ENCODE measurements at places on chromosomes 13 and 19.

DNA sequence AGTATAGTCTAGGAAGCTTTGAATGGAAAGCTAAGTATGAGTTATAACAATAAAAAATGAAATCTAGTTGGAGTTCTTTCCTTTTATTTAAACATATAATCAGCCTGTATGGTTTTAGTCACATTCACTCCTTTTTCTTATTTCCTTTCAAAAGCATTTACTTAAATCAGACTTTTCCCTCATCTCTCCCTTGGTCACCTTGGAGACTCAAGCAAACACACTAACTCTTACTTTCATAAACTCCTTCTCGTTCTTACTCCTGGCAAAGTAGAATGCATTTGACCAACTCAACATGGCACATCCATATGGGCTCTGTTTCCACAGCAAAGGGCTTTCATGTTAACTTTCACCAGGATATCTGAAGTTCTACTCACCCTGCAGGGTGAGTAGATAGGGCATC lies 400.0 kb downstream of the LMO7 start:
- no peak for DNase-seq

GRCh38 chr13:22828081-22828480 lies 352.7 kb upstream of the SGCG start:
- DNase-seq, result no peak

- no peak for DNase-seq
These were observed 1.0 kb downstream of the GRIK5 start for GRCh38 chr19:42068756-42069571.

DNA sequence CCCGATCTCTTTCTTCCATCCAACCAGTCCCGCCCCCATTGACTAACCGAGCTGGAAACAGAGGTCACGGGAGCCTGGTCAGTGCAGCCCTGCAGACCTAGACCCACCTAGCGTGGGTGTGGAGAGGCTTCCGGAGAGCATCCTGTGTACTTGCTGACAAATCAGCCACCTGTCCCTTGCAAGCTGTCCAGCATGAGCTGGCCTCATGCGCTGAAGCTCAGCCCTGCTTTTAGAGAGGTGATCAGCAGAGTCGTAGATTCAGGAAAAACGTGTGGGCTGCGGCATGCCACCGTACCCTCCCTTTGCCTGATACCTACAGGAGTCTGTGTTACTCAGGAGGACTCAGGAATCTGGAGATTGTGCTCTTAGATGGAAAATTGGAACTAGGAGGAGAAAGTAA lies 80.3 kb upstream of the UQCRFS1 start:
- DNase-seq, result no peak

DNA sequence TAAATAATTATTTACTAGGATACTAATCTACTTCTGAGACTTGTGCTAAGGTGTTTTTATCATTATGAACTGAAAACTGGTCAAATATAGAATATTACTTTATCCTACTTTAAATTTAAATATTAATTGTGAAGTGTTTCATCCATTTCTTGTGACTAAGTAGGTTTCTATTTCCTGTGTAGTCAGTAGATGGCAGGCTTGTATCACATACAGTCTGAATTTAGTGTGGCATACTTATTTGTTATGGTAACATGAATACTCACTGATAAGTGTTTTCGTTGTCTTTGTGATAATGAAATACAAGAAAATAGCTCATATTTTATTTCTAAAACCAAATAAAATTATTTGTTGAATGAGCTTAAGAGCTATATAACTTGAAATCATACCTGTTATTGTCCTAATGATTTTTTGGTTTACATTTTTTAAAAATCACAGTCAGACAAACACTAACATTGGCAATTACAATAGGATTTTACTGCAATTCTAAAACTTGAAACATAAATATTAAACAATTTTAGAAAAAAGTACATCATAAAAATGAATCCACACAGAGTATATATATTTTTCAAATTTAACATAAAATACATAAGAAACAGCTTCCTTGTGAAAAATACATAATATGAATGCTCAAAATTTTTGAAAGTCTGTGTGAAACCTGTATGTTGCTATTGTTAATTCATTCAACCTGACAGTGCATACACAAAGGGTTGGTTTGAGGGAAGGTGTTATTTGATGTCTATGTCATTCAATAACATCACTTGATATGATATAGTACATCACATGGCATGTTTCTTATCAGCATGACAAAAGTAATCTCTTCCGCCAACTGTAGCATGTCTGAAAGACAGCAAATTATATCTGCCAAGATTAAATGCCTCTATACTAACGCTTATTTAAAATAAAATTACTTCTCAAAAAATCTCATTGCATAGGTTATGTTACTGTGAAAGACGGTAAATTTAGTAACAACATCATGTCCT lies 904.8 kb upstream of the PCDH20 start:
- DNase-seq, result no peak

GRCh38 chr13:50543782-50544181 lies 299.7 kb downstream of the DLEU7 start:
- DNase-seq, result no peak

DNA sequence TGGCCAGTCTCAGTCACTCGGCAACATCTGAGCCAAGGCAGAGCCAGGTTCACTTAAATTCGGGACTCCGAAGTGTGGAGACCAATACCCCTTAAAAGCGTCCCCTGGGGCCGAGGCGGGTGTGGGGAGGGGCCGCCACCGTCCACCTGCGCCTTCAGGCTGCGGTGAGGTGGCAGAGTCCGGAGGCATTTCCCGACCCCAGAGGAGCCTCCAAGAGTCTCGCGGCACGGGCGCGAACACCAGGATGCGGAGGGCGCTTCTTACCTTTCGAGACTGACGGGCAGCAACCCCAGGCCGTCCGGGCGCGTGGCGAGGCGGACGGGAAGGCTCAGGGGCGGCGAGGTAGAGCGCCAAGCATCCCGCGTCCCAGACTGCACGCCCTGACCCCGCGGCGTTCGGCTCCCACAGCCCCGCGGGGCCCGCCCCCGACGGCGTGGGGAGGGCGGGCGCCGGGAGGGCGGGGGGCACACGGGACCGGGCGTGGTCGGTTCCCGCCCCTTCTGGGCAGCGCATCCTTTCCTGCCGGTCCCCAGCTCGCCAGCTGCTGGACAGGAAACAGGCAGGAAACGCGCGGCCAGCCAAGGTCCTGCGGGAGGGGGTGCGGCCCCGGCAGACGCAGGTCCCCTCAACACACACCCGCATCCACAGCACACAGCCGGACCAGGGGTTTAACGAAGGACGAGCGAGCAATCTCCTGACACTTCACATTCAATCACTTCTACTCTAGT lies at the start of gene THSD1:
Gene THSD1, minus strand, starts transcription at position 406 of the 728 bp plus-strand sequence. CDS start 3,572 bp downstream, outside the sequence.
- peak; percentile 6 for DNase-seq

DNA sequence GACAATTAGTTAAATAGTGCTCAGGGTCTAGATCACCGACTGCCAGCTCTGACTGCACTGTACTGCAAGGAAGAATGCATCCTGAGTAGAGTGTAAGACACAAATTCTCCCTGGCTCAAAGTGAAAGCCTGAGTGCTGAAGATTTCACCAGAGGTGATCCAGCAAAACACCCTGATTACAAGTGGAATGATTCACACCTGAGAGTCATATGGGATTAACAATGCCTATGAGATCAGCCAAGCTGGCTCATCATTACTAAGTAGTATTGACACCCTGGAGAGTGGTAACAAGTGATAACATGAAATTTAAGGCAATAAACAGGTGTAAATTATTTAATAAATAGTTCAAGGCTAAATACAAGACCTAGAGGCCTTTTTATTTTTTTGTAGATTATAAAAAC lies 403.8 kb upstream of the PRR20A start:
- DNase-seq, result no peak

DNA sequence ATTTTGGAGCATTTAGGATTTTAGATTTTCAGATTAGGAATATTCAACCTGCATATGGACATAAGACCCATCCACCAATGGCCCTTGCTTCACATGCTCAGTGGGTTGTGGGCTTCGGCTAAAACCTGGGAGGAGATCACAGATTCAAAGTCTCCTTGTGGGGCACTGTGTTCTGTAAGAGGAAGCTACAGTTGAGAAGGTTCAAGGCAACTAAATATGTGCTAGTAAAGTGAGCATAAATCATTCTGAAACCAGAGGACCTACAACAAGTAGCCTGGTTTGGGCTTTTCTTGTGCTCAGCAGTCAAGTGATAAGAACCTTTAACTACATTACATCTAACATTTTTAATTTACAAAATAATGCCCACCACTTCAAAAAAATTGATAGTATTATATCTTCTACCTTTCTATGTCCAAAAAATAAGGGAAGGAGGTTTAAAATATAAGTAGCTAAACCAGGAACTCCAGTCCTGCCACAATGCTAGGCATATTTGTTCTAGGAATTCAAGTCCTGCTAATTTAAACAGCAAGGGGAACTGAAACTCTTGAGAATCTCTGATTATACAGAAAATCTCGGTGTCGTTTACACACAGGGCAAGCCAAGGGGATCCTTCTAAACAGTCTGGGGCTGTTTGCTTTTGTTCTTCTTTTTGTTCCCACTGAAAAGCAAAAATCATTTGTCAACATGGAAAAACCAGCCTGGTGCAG lies 36.6 kb downstream of the FOXO1 start:
- no peak for DNase-seq

- no peak for DNase-seq
These were observed 1.8 kb downstream of the FIZ1 start for GRCh38 chr19:55597501-55597921.

DNA sequence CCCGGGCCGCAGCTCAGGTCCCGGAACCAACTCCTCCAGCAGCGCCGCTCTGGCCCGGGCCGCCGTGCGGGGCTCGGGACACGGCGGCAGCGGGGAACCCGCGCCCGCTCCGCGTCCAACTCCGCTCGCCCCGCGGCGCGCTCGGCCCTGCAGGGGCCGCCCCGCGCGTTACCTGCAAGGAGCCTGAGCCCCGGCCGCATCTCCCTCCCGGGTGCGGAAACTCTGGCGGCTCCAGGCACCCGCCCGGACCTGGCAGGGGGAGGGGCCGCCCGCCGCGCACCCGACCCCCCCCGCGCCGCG lies at the start of gene TMTC4:
Gene TMTC4, minus strand, starts transcription at position 224 of the 300 bp plus-strand sequence. CDS start 4,433 bp downstream, outside the sequence.
- DNase-seq, result no peak

GRCh38 chr13:111184458-111185401 lies 69.6 kb downstream of the ARHGEF7 start:
- no peak for DNase-seq

GRCh38 chr13:38753878-38754277 lies 67.0 kb downstream of the FREM2 start:
- no peak for DNase-seq
